ENCODE measurements at places on chromosomes 3 and 15.
A peak's percentile ranks its signal among the peaks of the same experiment; 100 is the strongest.

- DNase-seq = peak; percentile 30
Observed at GRCh38 chr15:91849749-91850161, 3.8 kb upstream of the SLCO3A1 start.

- DNase-seq = no peak
Observed at GRCh38 chr3:52028572-52028971, 27.8 kb downstream of the DUSP7 start.

DNA sequence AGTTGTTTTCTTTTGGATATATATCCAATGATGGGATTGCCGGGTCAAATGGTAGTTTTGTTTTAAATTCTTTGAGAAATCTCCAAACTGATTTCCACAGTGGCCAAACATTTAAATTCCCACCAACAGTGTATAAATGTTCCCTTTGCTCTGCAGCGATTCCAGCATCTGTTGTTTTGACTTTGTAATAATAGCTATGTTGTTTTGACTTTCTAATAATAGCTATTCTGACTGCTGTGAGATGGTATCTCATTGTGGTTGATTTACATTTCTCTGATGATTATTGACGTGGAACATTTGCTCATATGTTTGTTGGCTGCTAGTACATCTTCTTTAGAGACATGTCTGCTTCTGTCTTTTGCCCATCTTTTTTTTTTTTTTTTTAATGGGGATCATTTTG is 332.2 kb upstream of the GBE1 start:
- DNase-seq = no peak

GRCh38 chr3:128241741-128242140 is 88.5 kb downstream of the EEFSEC start:
- no peak for DNase-seq

DNA sequence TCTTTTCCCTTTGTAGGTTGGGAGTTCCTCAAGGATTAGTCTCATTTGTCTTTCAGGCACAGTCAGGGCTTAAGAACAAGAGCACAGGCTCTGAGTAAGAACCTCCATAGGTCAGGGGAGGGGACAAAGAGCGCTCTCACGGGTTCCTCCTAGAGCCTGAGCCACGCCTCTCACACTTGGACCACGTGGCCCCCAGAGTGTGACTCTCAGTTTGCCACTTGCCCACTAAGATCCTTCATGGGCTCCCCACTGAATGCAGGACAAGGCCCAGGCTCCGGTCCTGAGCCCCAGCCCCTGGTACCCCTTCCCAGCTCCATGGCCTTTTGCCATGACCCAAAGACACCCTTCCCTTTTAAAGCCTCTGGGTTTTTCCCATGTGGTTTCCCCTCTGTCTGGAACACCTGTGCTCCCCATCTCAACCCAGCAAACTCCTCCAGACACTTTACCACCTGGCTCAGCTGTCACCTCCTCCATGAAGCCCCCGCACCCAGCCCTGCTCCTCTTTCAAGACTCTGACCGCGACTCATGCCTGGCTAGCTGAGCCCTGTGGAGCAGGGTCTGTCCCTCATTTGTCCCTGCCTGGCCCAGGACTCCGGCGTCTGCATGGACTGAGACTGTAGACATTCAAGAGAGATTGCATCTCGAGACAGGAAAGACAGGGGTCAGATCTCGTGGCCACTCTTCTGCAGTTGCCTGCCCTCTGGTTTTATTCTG is 32.7 kb downstream of the IQSEC1 start:
- DNase-seq = peak; percentile 68

GRCh38 chr3:149473357-149474249 is 894 bp upstream of the TM4SF4 start:
- no peak for DNase-seq

Data from stimulated activated CD8-positive, alpha-beta memory T cell treated with anti-CD3 and anti-CD28 coated beads, Interleukin-4, amount 100 ng/mL, for 48 hours (primary cell).